ENCODE measurements at places on chromosomes 6 and 20.

- DNase-seq: no peak
Observed at GRCh38 chr20:9276966-9277468, 208.1 kb downstream of the PLCB4 start.

DNA sequence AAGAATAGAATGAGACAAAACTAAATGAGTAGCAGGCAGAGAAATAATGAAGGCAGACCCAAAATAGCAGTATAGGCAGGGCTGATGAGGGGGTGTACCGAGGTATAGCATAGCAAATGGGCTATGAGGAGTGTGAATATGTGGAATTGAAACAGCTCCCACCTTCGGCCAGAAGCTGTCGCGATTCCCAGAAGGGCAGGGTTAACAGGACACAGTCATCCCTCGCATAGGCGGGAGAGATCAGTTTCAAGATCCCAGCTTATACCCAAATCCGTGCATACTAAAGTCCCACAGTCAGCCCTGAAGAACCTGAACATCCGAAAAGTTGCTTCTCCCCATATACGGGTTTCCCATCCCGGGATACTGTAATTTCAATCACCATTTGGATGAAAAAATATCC, 82.7 kb downstream of the PTPRK start:
- no peak for DNase-seq

DNA sequence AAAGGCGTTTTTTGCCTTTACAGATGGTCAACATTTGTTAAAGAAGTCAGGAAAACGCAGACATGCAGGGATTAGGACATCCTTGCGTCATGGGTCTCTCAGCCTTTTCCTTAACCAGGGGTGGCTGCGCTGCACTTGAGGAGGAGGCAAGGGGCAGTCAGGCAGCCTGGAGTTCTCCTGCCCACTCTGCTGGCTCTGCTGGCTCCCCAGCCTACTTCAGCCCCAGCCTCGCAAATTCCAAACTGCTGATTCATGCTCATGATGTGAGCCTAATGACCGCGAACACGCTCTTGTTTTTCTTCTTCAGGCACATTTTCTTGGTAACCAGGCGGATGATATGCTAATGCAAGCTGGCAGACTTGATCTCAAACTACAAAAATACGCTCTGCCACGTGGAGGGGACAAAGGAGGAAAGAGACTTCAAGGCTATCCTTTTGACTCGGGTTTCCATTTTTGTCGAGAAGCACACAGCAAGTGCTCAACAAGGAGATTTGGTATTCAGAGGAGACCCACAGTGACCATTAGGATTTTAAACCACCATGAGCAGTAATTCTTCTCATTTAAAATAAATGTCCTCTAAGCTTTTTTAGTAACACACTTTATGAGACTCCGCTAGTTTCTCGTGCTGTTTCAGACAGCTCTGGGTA, 290.3 kb upstream of the STXBP5 start:
- peak; percentile 97 for DNase-seq

- no peak for DNase-seq
Observed at GRCh38 chr6:2733736-2734480, 16.8 kb downstream of the MYLK4 start.

GRCh38 chr6:160137130-160137988, 15.7 kb downstream of the SLC22A1 start:
- no peak for DNase-seq

DNA sequence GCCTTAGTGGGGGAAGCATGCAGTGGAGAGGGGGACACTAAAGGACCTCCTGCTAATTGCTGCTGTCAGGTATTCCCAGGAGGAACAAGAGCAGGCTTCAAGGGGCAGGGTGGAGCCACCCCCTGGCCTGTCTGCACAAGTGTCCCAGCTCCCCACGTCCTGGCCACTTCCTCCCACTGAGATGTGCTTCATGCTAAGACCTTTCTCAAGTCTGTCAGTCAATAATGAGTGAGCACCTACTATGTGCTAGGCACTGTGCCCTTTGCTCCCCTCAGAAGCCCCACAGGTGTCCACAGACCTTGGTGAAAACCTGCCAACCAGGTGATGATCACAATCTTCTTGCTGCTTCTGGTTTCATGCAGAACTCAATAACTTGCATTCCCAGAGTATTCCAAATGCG, 147.9 kb downstream of the UNC5CL start:
- DNase-seq: no peak

DNA sequence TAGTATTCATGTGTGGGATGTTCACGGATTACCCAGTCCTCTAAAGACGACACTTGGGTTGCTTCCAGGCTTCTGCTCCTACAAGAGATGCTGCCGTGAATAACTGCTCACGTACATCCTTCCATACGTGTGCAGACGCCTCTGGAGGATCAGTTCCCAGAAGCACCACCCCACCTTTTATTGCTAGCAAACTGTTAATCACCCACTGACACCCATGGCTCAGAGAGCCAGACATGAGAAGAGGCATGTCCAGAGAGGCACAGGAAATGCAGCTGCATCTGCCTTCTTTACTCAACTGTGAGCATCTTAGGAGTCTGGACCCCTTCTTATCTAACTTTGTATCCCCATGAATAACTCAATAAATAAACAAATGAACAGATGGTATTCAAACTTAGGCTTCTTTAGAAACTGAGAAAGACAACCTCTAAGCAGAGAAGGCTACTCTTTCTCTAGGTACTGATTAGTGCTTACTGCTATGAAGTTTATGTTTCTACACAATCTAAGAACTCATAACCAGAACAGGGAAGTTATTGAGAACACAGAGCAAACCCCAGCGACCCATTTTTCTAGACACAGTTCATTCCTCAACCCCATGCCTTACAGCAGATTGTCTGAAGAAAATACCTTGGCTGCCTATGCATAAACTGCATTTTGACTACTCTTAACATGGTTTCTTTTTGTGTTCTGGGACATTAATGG, 228.7 kb upstream of the RREB1 start:
- DNase-seq: no peak

DNA sequence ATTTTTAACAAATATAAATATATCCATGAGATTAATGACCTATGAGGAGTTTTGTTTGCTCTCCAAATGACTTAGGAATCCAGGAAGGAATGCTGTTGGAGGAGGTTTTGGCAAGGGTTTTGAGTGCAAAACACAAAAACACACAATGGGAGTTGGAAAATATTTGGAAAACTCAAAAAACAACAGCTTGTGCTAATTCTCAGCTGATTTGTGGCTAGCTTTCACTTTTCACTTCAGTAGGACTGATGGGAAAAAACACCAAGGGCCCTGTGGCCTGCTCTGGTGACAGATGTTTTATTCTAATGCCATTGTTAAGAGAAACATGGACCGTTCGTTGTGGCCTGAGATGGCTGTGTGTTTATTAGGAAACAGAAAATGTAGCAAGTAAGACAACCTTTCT, 113.9 kb downstream of the ALDH8A1 start:
- peak; percentile 15 for DNase-seq

DNA sequence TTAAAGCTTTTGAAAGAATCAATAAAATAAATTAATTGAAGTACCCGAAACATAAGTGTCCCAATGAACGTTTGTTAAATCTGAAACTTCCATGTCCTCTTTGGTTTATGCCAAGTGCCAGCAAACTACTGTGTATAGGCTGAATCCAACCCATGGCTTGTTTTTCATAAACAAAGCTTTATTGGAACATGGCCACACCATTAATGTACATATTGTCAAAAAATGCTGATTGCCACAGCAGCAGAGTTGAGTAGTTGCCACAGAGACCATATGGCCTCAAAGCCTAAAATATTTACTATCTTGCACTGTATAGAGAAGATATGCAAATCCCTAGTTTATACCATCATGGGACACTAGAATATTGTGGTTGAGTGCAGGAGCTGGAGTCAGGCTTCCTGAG, 406.1 kb downstream of the MAFB start:
- no peak for DNase-seq

- DNase-seq: no peak
Observed at GRCh38 chr20:51388227-51388626, 154.3 kb downstream of the NFATC2 start.

- no peak for DNase-seq
Observed at GRCh38 chr6:50707652-50708300, 5.5 kb upstream of the TFAP2D start.

DNA sequence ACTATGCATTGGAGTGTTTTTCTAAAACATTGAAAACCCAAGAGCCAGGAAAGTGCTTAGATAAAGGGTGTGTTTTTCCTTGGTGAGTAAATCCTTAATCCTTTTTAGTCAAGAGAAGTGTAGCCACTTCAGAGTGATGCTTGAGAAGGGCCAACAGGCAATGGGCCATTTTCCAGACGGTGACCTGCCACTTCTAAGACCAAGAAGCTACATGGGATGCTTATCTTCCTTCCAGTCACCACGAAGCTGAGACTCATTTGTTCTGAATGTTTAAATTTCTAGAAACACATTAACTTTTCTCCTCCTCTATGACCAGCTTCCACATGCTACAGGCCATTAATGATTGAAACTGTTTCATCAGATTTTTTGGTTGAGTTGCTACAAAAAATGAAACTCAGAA, 34.4 kb upstream of the NHSL1 start:
- DNase-seq: no peak

DNA sequence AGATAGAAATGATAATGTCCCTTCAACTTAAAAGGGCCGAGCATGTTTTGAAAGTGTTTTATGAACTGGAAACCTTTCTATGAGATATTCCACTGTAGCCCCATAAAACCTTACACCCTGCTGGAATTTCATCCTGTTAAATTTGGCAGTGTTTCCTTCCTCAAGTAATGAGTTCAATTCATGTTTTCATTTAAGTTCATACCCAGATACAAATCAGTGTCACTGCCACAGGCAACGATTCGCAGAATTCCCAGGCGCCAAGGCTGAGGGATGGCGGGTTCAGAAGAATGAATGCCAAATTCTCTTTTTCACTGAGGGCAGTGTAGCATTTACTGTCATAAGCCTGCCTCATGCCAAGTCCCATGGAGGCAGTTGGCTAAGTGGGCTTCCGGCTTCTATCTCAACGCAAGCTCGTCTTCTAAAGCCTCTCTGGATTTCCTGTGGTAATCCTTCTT, 511.8 kb upstream of the ID4 start:
- DNase-seq: no peak

GRCh38 chr6:84910906-84911607, 146.7 kb upstream of the TBX18 start:
- DNase-seq: no peak

DNA sequence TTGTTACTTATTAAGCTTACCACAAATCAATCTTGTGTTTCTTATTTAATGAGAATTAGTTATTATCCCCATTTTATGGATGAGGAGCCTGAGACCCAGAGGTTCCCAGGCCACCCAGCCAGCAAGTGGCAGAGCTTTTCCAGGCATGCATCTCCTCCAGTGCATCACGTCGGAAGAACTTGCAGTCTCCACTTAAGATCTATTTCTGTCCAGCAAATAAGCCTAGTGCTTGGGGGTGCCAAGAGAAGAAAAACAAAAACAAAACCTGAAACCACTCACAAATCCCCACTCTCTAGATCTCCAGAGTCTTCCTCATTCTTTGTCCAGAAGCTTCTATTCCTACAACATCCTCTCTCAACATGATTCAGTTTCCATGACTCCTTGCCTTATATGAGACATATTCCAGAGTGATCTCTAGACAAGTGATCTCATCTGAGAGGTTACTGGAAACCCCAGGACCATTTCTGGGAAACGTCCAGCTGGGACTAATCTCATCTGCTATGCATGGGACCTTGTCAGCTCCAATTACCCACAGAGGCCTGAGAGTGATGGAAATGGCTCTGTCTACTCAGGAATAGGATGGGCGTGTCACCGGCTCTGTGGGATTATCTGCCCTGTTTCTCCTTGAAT, 4.1 kb downstream of the GUCA1B start:
- peak; percentile 32 for DNase-seq

DNA sequence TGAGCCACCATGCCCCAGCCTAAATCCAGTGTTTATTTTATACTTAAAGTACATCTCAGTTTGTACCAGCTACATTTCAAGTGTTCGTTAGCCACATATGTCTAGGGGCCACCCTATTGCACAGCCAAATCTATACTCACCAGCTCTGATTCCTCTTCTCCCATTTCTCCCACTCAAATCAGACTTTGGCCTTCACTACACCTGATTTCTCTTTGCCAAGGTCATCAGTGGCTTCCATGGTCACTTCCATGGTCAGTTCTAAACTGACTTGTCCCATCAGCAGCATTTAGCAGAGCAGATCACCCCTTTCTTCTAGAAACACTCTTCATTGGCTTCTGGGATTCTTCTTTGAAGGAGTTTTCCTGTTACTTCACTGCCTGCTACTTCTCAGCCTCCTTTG, 14.1 kb downstream of the GHRH start:
- no peak for DNase-seq

DNA sequence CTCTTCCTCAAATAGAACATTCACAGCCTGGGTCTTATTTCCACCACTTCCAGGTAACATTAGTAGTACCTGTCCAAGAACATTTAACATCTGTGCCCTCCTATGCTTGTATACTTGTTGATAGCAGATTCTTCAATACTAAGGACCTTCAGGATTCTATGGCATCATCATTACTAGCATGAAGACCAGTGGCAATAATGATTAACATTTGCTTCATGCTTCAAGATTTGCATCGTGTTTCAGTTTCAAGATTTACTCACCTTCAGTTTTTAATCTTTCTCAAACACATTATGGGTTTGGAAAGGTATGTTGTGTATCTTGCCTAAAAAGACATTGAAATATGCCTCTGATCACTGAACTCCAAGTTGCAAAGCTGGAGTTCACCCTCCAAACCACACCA, 412.8 kb upstream of the NRSN1 start:
- no peak for DNase-seq

DNA sequence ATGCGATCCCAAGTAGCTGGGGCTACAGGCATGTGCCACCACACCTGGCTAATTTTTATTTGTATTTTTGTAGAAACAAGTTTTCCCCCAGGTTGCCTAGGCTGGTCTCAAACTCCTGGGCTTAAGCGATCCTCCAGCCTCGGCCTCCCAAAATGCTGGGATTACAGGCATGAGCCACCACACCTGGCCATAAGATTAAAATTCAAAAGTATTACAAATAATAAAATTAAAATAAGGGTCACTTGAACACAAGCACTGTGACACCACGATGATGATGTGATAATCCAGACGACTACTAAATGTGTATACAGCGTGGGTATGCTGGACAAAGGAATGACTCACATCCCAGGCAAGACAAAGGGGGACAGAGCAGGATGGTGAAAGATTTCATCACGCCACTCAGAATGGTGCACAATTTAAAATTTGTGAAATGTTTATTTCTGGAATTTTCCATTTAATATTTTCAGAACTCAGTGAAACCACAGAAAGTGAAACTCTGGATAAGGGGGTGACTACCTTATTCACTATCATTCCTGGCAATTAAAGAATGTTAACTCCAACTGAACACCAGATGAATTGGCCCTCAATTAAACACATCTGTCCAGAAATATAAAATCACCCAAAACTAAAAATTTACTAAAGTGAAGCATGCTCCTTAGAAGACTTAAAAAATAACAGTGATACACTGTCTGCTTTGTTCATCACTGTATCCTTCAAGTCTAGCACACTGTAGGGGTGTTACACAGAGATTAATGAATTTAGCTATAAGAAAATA, 13.1 kb downstream of the B4GALT5 start:
- peak; percentile 70 for DNase-seq

GRCh38 chr6:169801396-169802160, 50.2 kb downstream of the ERMARD start:
- DNase-seq: no peak

DNA sequence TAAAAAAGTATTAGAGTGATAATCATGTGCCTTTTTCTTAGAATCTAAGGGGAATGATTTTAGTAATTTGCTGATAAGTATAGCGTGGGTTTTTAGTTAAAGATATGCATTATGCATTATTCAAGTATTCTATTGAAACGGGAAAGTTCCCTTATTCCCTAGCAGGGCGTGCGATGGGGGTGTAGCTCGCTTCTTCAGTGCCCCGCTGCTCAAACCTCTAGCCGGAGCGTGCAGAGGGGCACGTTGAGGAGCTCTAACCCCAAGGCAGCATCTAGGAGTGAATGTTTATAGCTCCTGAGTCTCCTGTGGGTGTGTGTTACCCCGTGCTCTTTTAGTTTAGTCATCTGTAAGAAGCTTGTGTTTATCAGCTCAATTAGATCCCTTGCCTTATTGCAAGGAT, 1339.5 kb upstream of the MAP3K7 start:
- no peak for DNase-seq
